ENCODE measurements at places on chromosomes 6 and 20.

- no peak for DNase-seq
These were observed 21.6 kb upstream of the FBXO30 start for GRCh38 chr6:145836170-145836569.

- no peak for DNase-seq
These were observed 74.3 kb downstream of the SYNDIG1 start for GRCh38 chr20:24543741-24544140.

DNA sequence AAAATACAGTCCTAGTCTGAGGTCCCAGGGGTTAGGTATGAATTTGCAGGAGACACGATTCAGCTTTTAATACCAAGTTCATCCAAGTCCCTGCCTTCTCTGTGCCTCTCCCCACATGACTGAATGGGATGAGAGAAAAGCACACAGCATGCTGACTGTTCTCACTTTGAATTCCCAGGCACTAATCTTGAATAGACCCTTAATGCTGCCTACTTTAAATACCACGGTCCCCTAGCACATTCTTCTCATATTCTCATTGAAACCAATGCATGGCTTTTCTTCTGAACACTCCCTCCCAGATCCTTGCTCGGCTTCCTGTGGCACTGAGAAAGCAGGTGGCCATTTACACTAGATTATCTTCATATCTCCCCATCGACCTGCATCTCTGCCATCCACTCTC, 30.1 kb upstream of the SCAF8 start:
- no peak for DNase-seq

- DNase-seq = no peak
These were observed 1.5 kb upstream of the ADGRG6 start for GRCh38 chr6:142300302-142300701.

GRCh38 chr6:16278048-16278724, 39.8 kb downstream of the GMPR start:
- DNase-seq = no peak

- DNase-seq = peak; percentile 70
These were observed 43.1 kb downstream of the SLC17A5 start for GRCh38 chr6:73610444-73611275.

DNA sequence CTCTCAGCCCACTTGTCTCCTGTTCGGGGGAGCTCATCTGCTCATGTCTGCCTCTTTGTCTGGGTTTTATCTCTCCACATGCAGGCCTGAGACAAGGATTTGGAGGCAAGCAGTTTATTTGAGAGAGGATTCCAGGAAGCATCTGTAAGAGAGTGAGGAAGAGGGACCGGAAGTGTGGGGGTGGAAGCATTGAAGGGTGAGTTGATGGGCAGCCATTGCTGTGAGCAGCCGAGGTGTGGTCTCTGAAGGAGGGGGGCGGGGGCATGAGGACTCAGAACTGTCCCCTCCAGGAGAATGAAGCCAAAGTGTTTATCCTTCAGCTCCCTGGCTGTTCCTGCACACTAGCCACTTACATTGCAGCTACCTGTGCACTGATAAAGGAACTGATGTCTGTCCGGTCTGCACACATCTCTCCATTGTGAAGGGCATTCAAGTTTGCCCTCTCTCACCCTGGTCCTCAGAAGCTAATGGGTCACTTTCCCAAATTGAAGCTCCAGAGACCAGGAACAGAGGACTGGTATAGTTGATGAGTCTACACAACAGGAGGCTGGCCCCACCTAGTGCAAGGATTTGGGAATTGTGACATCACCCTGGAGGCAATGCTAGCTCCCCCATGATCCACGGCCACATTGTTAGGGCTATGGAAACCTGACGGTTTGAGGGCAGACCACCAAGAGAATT, 100.5 kb upstream of the FOXA2 start:
- DNase-seq = no peak

GRCh38 chr20:16415071-16416053, 157.9 kb downstream of the KIF16B start:
- no peak for DNase-seq
